ENCODE measurements at places on chromosomes 11 and 22.

GRCh38 chr22:45877651-45878050 lies 99.3 kb downstream of the WNT7B start:
- no peak for DNase-seq

- DNase-seq: no peak
These were observed 683.1 kb upstream of the ARHGAP42 start for GRCh38 chr11:100003985-100004384.

DNA sequence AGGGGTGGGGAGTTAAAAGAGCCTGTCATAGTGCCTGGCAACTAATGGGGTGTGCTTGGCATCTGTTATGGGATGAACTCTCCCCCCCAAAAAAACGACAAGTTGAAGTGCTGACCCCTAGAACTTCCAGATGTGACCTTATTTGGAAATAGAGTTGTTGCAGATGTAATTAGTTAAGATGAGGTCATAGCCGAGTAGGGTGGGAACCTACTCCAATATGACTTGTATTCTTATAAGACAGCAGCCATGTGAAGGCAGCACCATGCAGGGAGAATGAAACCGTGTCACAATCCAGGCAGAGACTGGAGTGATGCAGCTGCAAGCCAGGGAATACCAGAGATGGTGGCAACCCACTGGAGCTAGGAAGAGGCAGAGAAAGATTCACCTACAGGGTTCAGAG lies 394.5 kb downstream of the TENM4 start:
- no peak for DNase-seq

- DNase-seq: no peak
These were observed 24.6 kb downstream of the CTTN start for GRCh38 chr11:70422692-70423522.

DNA sequence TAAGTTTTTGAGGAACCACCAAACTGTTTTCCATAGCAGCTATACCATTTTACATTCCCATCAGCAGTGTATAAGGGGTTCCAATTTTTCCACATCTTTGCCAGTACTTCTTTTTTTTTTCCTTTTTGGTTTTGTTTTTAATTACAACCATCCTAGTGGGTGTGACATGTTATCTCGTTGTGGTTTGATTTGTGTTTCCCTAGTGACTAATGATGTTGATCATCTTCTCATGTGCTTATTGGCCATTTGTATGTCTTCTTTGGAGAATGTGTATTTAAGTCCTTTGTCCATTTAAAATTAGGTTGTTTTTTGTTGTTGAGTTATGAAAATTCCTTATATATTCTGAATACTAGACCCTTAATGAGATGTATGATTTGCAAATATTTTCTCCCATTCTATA lies 59.3 kb downstream of the STIM1 start:
- DNase-seq: peak; percentile 32

- DNase-seq: no peak
These were observed 3.9 kb upstream of the OR4C6 start for GRCh38 chr11:55658031-55658573.

DNA sequence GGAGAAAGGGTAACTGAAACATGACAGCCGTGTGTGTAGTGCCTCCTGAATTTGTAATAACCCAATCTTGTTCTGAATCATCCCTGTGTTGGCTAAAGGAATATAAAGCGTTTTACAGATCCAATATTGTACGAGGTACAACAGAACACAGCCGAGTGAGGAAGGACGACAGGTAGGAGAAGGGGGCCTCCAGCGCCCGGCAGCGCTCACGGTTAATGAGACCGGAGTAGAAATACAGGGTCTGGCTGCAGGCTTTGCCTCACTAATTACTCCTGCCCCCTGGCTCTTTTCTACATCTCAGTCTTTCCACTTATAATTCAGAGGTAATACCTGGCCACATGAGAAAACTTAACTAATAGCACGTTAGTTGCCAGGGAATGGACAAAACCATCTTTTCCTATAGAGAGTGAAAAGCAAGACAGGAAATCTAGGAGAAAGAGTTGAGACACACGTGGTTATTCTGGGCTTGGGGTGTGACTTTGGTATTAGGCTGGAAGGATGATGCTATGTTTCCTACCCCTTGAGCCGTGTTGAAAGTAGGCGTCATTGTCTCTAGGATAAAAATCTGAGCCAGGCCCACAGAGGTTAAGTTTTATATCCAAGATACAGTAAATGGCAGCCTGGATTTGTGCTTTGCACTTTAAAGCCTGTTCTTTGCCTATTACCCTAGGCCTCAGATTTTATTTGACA lies 54.1 kb downstream of the GRIK4 start:
- no peak for DNase-seq

DNA sequence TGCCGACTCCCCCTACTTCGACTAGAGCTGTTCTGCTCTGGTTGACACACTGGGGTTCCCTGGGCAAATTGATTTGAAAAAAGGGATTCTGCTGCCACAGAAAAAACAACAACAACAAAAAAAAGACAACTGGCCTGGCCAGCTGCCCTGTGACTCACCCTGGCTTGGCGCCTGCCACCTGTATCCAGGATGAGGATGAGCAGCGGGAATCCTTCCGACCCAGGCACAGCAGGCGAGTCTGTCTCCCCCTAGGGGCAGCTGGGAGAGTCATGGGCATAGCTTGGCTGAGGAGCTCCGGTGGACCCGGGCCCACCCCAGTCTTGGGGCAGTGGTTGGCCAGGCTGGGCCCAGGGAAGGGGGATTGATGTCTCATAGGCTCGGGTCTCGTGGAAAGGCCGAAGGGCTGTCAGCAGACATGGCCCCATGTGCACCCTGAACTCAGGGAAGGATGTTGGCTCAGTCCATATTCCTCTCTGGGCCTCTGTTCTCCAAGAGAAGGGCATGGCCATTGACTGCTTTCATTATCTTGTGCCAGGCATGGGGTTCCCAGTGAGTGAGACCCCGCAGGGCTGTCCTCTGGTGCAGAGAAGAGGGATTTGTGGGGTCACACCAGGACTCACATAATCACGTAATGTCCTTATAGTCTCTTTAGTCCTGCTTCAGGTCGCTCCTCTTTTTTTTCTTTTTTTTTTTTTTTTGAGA lies 10.4 kb upstream of the SUN2 start:
- DNase-seq: peak; percentile 71

DNA sequence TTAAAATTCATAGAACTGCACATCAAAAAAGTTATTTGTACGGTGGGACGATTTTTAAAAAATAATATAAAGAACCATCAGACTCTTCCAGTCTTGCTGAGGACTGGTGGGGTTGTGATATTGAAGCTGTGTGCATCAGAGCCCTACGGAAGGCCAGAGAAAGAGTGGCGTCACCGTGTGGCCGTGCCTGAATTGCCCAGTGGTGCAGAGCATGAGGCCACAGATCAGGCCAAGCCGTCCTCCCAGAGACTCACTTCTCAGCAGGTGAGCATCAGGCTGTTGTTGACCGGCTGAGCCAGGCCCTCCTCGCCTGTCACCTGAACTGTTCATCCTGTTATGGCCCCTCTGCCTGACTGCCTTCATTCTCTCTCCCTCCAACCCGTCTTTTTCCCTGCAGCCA lies 1013.9 kb downstream of the TBC1D22A start:
- DNase-seq: no peak

DNA sequence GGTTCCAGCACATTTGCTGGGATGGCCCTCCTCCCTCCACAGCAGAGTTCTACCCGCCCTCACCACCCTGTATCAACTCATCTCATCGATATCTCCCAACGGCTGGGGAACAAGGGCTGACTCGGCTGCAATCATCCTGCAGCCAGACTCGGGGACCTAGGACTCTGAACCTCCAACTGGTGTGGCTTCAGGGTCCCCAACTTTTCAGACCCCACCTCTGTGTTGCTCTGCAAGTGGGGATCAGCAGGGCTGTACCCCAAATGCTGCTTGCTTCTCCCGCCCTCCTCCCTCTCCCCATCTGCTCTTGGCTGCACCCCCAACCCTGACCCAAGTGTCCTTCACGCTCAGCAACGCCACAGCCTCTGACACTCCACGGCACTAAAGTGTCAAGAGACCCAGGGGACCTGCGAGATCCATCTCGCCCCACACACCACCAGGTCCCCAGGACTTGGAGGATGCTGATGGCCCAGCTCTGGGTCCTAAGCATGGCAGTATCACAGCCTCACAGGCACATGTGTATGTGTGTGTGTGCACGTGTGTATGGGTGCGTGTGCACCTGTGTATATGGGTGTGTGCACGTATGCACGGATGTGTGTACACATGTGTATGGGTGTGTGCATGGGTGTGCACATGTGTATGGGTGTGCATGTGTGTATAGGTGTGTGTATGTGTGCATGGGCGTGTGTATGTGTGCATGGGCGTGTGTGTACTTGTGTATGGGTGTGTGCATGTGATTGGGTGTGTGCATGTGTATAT lies 26.4 kb downstream of the KCNQ1 start:
- DNase-seq: no peak

DNA sequence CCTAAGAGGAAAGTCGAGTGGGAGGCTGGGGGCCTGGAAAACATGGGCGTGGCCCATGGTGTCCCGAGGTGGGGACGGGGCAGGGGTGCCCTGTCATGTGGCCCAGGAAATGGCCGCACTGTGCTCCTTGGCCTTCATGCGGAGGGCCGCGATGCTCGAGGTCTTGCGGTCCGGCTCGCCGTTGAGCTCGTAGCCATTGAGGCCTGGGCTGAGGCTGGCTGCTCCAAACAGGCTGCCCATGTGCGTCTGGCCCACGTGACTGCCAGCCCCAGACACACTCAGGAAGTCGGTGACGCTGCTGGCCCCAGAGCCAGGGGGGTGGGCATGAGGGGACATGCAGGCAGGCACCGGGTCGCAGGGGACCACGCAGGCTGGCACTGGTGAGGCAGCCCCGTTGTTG lies 45.2 kb downstream of the ALX4 start:
- DNase-seq: no peak

- no peak for DNase-seq
These were observed 18.3 kb upstream of the ACCSL start for GRCh38 chr11:44029507-44029845.

GRCh38 chr11:133832096-133832990 lies 13.0 kb downstream of the SPATA19 start:
- DNase-seq: no peak

DNA sequence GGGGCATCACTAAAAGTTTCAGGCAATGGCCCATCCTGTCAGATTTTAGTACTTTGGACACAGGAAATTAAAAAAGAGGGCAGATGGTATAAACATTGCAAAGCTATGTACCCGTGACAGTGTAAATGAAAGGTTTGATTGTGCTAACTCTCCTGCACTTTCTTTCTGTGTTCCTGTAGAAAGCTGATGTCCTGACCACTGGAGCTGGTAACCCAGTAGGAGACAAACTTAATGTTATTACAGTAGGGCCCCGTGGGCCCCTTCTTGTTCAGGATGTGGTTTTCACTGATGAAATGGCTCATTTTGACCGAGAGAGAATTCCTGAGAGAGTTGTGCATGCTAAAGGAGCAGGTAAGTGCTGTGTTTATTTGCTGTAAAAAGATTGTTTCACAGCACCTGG lies 10.3 kb downstream of the CAT start:
- DNase-seq: peak; percentile 58

- DNase-seq: no peak
These were observed 22.8 kb downstream of the F2 start for GRCh38 chr11:46741600-46742484.

GRCh38 chr11:67391304-67392182 lies at the start of gene RAD9A:
TSS of gene RAD9A (plus strand) at chr11:67391986. CDS start at chr11:67392045, 59 bp downstream.
- peak; percentile 94 for DNase-seq

DNA sequence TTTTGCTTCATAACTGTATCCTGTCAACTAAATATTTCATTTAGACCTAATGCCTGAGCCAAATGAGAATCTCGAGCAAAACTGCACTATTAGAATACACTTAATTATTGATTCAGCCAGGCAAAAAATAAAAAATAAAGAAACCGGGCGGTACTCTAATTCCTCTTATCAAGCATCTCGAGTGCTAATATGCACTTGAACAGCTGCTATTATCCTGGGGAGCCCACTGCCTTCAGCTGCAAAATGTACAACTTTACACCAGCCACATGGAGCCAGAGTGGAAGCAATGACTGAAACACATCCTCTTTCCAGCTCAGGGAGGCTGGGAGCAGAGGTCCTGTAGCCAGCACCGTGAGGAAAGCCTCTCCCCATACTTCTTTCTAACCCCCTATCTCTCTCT lies 390.0 kb upstream of the CADM1 start:
- no peak for DNase-seq

DNA sequence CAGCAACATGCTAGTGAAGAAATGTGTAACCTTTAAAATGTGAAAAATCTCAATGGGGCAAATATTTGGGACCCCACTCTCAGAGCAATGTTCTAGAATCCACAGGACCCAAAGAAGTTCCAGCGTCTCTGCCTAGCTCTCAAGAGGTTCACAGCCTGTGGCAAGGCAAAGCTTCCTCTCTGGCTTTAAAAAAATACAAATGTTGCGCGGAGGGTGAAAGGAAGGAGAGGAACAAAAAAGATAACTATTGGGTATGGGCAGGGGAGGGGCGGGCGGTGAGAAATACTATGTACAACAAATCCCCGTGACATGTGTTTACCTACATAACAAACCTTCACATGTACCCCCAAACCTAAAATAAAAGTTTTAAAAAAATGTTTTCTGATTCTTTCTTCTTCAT lies 53.6 kb downstream of the PITPNB start:
- no peak for DNase-seq

DNA sequence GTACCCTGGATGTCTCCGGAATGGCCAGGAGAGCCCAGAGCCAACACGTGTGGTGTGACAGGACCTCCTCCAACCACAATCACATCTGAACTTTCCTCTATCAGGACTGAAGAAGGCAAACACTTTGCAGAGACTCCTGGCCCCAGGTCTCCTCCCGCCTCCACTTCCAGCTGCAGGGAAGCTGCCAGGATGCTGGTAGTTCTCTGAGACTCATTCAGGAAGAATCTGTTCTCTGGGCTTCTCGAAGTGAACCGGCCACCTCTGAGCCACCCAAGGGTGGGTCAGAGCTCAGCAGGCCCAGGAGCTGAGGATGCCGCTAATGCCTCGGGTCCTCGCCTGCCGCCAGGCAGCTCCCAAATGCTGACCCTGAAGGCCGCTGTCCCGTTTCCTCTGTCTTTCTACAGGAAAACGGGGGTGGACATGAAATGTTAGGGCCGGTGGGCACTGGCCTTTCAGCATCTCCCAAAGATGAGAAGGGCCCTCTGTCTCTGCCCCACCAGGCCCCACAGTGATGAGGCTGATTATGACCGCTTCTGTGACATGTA lies 789.9 kb downstream of the BRD1 start:
- DNase-seq: no peak

GRCh38 chr11:42976636-42977217 lies 335.1 kb upstream of the API5 start:
- DNase-seq: no peak

DNA sequence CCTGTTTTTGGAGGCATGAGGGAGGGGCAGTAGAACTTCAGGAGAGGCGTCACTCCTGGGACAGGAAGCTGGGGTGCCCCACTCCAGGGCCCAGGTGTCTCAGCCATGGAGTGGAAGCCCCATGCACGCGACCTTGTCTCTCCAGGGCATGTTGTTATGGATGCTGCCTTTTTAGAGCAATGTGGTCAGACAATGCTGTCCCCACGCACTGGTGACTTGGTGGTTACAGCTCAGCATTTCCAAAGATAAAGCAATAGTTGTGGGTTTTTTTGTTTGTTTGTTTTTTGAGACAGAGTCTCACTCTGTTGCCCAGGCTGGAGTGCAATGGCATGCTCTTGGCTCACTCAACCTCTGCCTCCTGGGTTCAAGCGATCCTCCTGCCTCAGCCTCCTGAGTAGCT lies 22.3 kb downstream of the EIF4G2 start:
- DNase-seq: no peak
